Adipocyte (in vitro differentiated cells): ENCODE measurements at places on chromosomes 16 and 17.

GRCh38 chr16:65044873-65045272, 77.0 kb downstream of the CDH11 start:
- DNase-seq: peak; percentile 72

- DNase-seq: no peak
Observed at GRCh38 chr16:79286646-79287423, 313.7 kb downstream of the MAF start.

GRCh38 chr17:15262291-15263205, 2.6 kb downstream of the PMP22 start:
- peak; percentile 95 for DNase-seq

DNA sequence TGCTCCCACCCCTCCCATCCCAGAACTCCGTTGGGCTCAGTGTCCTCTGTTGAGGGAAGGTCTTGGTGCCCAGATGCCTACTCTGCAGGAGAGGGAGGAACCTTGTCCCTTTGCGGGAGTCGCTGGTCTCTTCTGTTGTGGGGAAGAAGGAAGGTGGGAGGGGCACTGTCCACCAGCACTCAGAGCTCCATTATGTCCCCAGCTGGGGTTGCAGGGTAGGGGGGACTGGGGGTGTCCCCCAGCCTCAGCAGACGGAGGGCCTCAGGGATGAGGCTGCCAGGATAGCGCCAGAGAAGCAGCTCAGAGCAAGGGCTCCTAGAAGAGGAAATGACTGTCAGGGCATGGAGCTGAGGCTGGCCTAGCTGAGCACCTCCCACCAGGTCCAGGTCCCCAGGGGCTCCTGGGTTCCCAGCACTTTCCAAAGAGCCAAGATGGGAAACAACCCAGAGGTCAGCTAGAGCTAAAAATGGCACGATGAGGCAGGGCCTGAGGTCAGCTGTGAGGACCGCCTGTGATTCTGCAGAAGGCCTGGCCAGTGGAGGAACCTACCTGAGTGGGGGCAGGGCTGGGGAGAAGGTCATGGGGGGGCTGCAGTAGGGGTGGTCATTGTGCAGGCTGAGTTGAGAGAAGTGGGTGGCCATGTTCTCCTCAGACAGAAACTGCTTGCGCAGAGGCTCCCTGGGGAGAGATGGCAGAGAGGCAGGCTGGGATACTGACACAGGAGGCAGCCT, 893 bp downstream of the HCFC1R1 start:
- peak; percentile 33 for DNase-seq

- no peak for DNase-seq
Observed at GRCh38 chr16:787978-788398, at the start of gene RPUSD1. Gene RPUSD1 (minus strand): TSS chr16:788381. CDS start chr16:787737, 644 bp downstream.

GRCh38 chr17:6162892-6163291, 92.7 kb downstream of the WSCD1 start:
- no peak for DNase-seq

DNA sequence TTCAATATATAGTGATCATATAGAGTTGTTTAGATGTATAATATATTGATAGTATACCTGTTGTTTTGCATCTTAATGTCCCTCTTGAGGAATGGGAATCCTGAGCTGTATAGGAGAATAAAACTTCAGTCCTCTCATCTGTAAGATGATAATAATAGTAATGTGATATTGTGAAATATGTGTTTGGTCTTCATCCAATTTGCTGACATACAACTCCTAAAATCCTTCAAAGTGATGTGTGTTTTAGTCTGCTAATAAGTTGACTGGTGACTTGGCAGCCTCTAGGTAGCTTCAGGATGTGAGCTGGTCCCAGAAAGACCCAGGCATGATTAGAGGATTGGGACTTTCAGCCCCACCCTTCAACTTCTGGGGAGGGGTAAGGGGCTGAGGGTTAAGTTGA, 22.8 kb upstream of the NFAT5 start:
- peak; percentile 57 for DNase-seq

GRCh38 chr17:74768069-74768762, 7.9 kb downstream of the NAT9 start:
- DNase-seq: no peak

GRCh38 chr16:83996481-83997252, 28.6 kb downstream of the NECAB2 start:
- no peak for DNase-seq

DNA sequence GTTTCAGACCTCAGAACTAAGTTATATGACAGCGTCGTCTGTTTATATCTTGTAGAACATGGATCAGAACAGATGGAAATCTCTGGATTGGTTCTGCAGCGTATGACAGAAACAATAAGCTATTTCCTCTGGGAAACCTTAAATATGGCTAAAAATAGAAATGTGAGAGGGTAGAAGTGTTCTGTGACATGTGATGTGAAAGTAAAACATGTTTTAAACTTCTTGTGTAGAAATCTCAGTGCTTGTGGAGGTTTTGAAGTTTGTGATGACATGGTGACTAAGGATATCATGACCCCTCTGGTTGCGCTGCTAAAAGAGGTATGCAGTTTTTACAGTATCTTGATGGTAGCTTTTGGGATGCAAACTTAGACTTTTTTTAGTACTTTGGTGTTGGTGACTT, 2.8 kb downstream of the HEATR3 start:
- DNase-seq: peak; percentile 30

DNA sequence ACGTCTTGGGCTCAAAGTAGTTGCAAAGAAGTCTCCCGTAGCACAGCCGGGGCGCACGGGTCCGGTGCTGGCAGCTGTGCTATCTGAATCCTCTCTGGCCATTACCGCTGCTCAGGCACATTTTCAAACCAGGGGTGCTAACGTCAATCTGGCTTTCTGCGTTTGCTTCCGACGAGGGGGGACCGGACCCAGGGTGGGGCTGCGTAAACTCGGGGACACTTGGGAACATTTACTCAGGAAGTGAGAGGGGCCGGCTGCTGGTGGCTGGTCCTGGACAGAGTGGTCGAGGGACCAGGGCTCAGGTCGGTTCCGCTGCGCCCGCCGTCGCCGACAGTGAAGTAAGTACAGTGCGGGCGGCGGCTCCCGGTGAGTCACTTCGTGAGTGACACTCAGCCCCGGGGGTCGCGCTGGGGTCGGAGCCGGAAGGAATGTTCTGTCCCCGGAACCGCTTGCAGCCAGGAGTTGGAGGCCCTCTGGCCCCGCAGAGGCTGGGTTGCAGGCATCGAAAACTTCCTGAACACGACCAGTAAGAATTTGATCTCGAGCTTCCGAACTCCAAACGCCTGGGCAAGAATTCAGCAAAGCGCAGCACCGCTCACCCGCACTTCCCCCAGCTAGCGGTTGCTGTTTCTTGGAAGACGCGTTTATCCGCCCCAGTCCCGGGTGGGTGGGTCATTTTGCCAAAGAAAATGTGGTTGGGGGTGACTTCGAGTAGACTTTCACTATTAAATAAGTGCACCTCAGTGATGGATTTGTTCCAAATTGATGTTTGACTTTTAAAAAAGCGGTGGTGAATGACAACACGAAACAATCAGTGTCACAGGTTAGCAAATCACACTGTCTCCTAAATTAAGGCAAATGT, 1.4 kb upstream of the HS3ST3B1 start:
- DNase-seq: peak; percentile 68

DNA sequence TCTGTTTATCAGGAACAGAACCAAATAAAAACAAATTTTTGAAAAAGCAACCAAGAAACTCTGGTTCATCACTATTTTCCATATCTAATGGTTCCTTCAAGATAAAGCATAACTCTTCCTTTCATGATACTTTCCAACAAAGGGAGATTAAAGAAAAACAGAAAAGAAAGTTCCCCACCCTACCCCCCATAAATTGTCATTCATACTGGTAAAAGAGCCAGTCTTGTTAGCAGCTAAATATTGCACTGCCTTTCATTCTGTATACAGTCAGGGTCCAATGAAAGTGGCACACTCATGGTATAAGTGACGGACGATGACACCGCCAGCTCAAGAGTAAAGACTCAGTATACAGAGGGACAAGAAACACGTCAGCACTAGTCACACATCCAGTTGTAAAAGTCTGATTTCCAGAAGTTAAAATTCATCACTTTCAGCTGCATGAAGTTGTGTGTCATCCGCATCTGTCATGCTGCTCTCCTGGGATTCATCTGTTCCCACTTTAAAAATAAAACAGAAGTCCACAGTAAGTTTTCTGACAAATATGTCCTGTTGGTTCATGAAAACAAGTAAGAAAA, 68.5 kb downstream of the CDC27 start:
- DNase-seq: no peak

DNA sequence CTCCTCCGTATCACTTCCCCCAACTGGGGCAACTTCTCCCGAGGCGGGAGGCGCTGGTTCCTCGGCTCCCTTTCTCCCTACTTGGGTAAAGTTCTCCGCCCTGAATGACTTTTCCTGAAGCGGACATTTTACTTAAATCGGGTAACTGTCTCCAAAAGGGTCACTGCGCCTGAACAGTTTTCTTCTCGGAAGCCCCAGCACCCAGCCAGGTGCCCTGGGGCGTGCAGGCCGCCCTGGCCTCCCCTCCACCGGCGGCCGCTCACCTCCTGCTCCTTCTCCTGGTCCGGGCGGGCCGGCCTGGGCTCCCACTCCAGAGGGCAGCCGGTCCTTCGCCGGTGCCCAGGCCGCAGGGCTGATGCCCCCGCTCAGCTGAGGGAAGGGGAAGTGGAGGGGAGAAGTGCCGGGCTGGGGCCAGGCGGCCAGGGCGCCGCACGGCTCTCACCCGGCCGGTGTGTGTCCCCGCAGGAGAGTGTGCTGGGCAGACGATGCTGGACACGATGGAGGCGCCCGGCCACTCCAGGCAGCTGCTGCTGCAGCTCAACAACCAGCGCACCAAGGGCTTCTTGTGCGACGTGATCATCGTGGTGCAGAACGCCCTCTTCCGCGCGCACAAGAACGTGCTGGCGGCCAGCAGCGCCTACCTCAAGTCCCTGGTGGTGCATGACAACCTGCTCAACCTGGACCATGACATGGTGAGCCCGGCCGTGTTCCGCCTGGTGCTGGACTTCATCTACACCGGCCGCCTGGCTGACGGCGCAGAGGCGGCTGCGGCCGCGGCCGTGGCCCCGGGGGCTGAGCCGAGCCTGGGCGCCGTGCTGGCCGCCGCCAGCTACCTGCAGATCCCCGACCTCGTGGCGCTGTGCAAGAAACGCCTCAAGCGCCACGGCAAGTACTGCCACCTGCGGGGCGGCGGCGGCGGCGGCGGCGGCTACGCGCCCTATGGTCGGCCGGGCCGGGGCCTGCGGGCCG, 1.6 kb downstream of the HIC1 start:
- peak; percentile 59 for DNase-seq

DNA sequence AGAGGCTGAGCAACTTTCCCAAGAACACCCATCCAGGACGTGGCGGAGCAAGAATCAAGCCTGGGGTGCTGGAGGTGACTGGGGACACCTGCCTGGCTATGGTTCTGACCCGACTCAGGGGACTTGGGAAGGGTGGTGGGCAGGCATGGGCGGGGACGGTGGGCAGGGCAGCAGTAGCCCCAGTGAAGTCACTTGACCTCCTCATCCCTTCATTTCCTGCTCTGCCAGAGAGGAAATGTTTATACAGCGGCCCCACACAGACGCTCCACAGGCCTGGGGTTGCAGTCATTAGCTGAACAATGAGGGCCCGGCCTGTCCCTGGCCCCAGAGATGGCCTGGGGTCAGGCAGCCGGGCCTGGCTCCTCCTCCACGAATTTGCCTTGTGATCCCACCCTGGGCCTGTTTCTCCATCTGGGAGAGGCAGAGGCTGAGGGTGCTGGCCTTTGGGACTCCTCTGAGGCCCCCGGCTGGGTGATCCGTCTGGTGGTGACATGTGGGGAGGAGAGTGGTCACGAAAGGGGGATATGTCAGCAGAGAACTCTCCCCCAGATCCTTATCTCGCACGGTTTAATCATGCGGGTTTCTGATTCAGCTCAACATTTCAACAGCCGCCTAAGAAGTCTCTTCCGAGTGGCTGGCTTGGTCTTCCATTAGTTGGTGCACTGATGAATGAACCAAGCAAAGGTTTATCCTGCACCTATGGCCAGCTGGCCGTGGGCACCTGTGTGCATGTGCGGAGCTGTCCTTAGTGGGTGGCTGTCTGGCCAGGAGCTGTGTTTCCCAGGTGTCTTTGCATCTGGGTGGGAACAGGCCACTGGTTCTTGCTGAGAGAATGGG, 175.9 kb downstream of the IRF8 start:
- DNase-seq: no peak

DNA sequence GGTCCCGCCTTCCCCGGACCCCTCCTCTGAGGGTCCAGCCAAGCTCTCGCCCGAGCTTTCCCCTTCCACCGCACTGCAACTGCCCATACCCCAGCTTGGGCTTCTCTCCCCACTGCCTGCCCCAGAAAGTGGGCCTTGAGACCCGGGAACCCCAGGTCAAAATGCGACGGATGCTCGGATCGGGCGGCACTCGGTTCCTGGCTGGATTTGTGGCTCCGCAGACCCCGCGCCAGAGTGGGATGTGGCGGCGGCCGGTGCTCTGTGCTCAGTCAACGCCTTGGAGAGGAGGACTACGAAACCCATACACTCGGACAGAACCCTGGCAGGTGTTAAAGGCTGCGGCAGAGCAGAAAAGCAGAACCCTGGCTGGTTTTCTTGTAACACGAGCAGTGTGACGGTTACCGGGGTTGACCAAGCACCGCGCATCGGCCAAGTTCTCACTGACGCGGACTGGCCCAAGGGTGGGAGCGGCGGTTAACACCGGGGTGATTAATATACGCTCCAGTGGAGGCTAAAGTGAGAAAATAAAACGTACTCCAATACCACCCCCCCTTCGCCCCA, 885 bp upstream of the SLFN13 start:
- no peak for DNase-seq

DNA sequence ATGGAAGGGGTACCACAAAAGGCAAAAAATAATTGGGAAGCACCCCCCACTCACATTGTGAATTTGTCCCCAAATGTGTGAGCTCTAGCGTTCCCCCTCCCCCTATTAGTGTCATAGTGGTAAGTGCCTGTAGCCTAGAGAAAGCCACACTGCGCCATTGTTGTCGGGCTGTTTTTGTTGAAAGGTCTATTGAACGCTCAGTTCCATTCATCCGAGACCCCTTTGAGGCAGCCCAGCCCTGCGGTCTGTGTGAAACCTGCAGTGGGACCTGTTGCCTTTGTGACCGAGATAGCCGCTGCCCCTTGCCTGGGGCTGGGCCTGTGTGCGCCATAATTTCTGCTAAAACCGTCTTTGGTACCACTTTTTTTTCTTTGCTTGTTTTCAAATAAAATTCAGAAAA, 3.0 kb downstream of the JPT2 start:
- no peak for DNase-seq

- no peak for DNase-seq
Observed at GRCh38 chr16:81099958-81100357, 3.8 kb upstream of the GCSH start.

- DNase-seq: no peak
Observed at GRCh38 chr17:17855976-17856375, 19.2 kb upstream of the SREBF1 start.

DNA sequence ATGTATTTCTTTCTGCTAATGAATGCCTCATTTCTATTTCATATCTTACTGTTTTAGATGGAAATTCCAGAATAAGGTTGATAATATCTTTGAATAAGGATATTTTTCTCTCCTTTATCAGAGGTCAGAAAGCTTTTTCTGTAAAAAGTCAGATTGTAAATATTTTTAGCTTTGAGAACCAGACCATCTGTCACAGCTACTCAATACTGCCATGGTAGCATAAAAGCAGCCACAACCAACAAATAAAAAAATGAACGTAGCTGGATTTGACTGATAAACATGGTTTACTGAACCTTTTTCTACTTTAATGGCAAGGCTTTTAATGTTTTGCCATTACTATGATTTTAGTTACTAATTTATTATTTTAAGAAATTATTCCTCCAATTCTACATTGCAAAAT, 217.4 kb upstream of the COX10 start:
- no peak for DNase-seq

- no peak for DNase-seq
Observed at GRCh38 chr17:60314423-60314822, 77.5 kb downstream of the USP32 start.
